ENCODE measurements at places on chromosomes 2 and 18. TPM values are rescaled to one million over a fixed set of nuclear protein-coding genes. Genes with fewer than 3 reads are reported as not detected.

GREB1L gene
- total RNA-seq: 1.2 TPM

KCNS3 gene
- 0.81 TPM for total RNA-seq

PROC gene
- total RNA-seq: not detected

MROH2A gene
- not detected for total RNA-seq

BOD1L2 gene
- not detected for total RNA-seq

ZSCAN30 gene
- total RNA-seq: 9.6 TPM

UPP2 gene
- not detected for total RNA-seq

LIPG gene
- 48.0 TPM for total RNA-seq

SIGLEC15 gene
- total RNA-seq: not detected

ANKRD62 gene
- not detected for total RNA-seq

INHBB gene
- total RNA-seq: 2.4 TPM

CCT7 gene
- total RNA-seq: 527 TPM

AGXT gene
- total RNA-seq: not detected

REG1B gene
- not detected for total RNA-seq

TRIM43 gene
- total RNA-seq: not detected
